Mesendoderm (in vitro differentiated cells): ENCODE measurements at places on chromosomes 3 and 15.

DNA sequence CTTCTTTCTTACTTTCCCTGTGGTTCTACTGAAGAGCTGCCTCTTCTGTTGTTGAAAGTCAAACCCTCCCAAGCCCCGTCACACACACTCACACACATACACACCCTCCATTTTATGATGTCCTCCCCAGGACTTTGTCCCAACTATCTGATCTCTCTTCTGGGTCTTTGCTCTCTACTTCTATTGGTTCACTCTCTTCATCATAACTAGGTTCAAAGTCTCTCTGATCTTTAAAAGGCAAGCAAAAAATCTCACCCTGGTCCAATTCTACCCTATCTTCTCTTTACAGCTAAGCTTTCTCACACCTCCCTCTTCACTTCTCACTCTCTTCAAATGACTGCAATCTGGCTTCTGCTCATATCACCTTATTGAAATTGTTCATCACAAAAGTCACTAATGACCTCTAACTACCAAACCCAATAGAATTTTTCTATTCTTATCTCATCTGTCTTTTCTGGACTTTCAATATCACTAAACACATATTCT is 34.8 kb downstream of the LRRFIP2 start:
- no peak overlapping the region for H3K27ac ChIP-seq
- H3K4me3 ChIP-seq = no peak overlapping the region
- no peaks in the 10 kb centered on the region for H3K36me3 ChIP-seq

DNA sequence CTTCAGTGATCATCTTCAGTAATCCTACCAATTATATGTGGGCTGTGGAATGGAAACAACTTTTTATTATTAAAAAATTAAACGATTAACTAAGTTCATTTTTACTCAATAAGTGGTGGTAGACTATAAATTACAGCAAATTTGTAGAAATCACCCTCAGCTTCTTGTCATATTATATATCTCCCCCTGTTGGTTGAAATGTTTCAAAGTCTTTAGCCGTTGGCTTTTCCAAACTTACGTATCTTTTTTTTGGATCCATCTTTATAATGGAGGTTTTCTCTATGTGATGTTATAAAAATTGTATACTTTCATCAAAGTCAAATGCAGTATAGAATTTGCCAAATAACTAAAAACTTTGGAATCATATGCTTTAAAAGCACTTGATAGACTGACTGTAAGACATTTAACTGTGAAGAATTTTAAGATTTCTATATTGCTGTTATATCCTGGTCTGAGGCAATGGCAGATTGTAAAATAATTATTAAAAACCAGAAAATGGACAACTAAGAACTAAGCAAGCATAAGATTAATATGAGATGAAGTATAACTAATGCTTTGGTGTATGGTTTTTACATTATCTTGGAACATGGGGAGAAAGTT is 44.7 kb downstream of the ATP11B start:
- no peaks in the 10 kb centered on the region for H3K4me1 ChIP-seq
- no peak overlapping the region for H3K4me3 ChIP-seq
- peak; percentile 24 for DNase-seq
- no peak overlapping the region for H3K27ac ChIP-seq

DNA sequence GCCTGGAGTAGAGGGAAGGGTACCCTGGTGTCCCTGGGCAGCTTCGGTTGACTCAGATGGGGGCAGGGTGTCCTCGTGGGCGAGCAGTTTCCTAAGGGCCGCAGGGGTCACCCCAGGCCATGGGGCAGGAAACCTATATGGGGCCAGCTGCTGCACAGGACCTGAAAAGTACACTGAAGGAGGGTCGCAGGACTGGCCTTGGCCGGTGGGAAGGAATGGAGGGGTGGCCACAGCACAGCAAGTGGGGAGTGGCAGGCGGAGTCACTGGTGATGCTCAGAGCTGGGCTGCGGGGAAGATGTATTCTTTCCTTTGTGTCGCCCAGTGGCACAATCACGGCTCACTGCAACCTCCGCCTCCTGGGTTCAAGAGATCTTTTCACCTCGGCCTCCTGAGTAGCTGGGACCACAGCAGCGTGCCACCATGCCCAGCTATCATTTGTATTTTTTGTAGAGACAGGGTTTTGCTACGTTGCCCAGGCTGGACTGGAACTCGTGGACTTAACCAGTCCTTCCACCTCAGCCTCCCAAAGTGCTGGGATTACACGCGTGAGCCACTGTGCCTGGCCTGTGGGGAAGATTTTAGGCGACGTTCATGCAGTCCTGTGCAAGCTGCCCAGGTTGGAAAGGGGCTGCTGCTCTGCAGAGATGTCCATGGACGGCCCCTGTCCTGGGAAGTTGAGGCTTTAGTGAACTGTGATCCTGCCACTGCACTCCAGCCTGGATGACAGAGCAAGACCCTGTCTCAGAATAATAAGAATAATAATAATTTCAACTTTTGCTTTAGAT is 57.2 kb downstream of the EFCAB12 start:
- no peak overlapping the region for H3K27ac ChIP-seq
- H3K36me3 ChIP-seq = no peaks in the 10 kb centered on the region
- no peak overlapping the region for H3K4me3 ChIP-seq
- no peaks in the 10 kb centered on the region for H3K27me3 ChIP-seq
- no peak for DNase-seq

GRCh38 chr3:157134620-157135191 is 25.2 kb downstream of the CCNL1 start:
- H3K36me3 ChIP-seq = no peaks in the 10 kb centered on the region
- no peak overlapping the region for H3K4me3 ChIP-seq
- DNase-seq = no peak
- H3K27ac ChIP-seq = no peak overlapping the region
- no peaks in the 10 kb centered on the region for H3K27me3 ChIP-seq

GRCh38 chr15:58760385-58761009 is 10.6 kb upstream of the MINDY2 start:
- no peaks in the 10 kb centered on the region for H3K27me3 ChIP-seq
- H3K36me3 ChIP-seq = no peaks in the 10 kb centered on the region
- DNase-seq = peak; percentile 22
- H3K4me1 ChIP-seq = no peaks in the 10 kb centered on the region

DNA sequence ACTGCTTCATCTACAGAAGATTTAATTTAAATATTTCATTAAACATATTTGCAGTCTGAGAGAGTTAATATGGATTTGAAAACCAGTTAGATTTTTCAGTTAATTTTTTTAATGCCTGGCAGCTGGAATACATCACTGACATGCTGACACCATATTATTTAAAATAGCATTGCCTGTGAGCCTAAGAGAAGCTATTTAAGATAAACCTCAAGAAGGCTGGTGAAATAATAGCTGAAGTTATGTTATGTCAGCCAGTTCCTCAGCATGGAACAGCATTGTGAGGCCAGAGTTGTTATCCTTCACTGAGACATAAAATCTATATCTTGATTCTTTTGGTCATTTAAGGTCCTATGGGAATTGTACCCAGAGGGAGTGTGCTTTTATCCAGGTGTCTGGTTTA is 705.2 kb downstream of the NAALADL2 start:
- no peak overlapping the region for H3K27ac ChIP-seq
- H3K4me3 ChIP-seq = no peak overlapping the region
- no peak for DNase-seq
- H3K4me1 ChIP-seq = no peaks in the 10 kb centered on the region
- H3K36me3 ChIP-seq = no peaks in the 10 kb centered on the region
